Stimulated activated CD4-positive, alpha-beta T cell treated with anti-CD3 and anti-CD28 coated beads, TNF-alpha, amount 100 ng/mL, for 1 hour (primary cell): ENCODE measurements at places on chromosomes 7 and 10.

DNA sequence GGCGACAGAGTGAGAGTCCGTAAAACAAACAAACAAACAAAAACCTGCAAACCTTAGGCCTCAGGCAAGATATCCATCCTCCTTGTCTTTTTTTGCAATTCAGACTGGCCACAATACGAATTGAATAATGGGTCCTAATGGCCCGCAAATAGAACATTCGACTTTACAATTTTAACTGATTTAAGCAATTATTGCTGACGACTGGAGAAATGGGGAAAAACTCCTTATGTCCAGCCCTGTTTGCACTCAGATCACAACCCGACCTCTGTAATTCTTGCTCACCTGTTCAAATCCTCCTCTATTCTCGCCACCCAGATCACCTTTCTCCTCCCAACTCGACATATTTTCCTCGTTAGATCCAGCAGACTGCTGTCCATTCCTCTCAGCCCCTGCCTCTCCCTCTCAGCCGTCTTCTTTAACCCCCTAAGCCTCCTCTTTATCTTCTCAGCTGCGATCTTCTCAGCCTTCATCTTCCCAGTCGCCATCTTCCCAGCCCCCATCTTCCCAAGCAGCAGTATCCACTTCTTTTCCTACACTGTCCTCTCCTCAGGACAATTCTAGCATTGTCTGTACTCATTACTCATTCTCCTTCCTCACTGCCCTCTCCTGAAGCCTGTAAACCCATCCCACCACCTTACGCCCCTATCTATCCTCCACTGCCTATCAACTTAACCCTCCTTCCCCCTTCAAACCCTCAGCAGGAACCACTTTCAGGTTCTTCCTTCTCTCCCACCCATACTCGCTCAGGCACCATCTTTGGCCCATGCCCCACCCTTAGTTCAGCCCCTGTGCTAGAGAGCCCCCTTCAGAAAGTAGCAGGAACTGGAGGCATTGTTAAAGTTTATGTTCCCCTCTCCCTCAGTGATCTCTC, 61.8 kb downstream of the LRRC17 start:
- no peak for DNase-seq

DNA sequence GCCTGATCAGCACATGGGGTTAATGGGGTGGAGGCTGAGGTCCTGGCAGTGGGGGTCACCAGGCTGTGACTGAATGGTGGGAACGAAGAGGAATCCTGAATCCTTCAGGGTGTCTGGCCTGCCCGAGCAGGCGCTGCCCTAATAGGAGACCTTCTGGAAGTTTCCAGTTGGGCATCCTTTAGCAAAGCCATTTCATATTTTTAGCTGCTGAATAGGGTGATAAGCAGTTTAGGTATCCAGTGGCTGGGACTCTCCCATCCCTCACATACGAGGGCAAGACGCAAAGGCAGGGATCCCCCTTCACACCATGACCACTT, 159.3 kb downstream of the SH3PXD2A start:
- DNase-seq: no peak

GRCh38 chr7:75946207-75946855, 31.4 kb downstream of the POR start:
- no peak for DNase-seq

GRCh38 chr7:96359876-96360275, 38.0 kb upstream of the SLC25A13 start:
- DNase-seq: no peak
